ENCODE measurements at places on chromosomes 3 and 15.

DNA sequence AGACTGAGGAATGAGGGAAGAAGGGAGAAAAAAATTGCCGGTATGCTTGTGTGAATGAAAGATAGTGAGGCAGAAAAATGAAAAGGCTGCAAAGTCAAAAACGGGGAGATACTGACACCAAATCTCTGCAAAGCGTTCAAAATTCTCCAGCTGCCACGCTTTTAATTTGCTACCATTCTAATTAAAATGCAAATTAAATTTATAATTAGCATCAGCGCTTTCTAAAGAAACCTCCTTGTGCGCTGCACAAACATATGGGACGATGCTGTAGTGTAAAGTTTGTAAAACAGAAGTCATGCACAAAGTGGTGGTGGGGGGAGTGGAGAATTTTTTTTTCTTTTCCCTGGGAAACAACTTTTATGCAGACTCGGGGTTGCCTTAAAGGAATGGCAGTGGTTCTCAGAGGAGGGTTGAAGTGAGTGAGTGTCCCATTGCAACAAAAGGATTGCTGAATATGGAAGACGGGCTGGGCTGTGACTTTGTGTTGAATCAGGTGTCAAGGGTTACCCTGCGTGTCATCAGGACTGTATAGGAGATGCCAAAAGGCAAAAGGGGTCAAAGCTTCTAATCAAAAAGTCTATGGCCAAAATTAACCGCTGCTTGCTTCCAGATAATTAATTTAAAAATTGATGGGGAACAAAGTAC lies 472.2 kb downstream of the NR2F2 start:
- no peak for DNase-seq

DNA sequence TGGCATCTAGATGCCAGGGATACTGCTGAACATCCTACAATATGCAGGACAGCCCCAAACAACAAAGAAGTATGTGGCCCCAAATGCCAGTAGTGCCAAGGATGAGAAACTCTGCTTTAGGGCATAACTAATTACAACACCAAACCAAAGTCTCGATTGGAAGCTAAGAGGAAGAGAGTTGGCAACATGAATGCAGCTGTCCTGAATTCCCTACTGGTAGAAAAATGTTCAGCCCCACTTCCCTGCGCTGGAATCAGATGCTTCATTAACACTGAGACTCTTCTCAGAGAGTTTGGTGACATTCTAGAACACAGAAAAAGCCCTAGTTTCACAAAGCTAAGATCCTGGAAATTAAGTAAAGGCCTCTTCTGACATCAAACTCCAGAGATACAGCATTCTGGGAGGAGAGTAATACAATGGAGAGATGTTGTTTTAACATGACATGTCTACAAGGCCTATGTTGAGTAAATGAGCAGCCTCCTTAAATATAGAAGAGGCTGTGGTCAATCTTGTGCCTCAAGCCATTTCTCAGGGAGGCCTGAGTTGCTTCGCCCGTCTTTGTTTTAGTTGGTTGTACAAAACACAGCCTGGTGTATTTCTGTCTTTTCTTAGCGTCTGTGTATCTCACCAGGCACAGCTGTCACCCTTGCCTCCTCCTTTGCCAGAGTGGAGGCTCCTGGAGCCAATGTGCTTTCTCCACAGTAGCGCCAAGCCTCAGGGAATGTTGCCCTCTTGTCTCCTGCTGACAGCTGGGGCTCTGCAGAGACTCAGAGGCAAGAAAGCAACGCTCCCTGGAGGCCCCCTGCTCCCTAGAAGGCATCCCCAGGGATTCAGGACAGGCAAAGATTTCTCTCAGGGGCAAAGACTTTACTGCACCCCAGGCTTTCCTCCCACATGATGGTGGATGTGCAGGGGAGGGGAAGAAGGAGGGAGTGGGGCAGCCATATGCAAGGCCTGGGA lies 25.1 kb upstream of the CTNNB1 start:
- no peak for DNase-seq

- no peak for DNase-seq
These were observed 103.1 kb upstream of the PTX3 start for GRCh38 chr3:157333551-157333991.

- no peak for DNase-seq
These were observed 46.5 kb upstream of the PDE8A start for GRCh38 chr15:84934942-84935729.

- DNase-seq = no peak
These were observed 8.3 kb downstream of the RARRES1 start for GRCh38 chr3:158723991-158724390.

GRCh38 chr3:42438758-42439157 lies 28.3 kb upstream of the LYZL4 start:
- no peak for DNase-seq

DNA sequence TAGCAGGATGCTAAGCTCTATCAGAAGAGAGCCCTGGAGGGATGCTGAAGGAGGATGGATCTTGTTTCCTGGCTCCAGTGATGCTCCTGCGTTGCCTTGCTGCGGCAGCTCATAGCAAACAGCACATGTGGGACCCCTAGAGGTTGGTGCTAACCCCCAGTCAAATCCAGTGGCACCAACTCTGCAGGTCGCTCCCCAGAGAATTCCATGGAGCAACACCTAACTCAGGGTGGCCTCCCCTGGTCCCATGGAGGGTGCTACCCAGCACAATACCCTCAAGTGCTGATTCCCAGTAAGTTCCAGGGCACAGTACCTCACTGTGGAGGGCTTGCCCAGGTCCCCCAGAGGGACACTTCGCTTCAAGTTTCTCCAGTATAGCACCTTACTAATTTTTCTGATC lies 231.2 kb downstream of the NEK10 start:
- no peak for DNase-seq

DNA sequence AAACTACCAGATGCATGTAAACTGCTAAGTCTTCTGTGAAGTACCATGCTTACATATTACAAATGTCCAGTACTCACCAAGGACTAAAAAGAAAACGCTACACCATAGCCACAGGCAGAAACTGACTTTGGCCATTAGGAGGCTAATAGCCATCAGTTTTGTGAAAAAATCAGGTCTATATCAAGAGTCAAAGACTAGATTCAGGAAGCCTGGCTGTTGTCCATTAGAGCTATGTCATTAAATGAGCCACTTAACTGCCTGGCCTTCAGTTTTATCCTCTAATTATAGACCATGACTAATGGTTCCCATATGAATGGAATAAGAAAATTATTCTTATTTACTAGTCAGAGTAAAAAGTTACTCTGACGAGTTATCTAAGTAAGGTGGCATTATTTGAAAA lies 144.1 kb downstream of the VPS13C start:
- DNase-seq = no peak

GRCh38 chr3:9669720-9670432 lies 20.6 kb downstream of the MTMR14 start:
- no peak for DNase-seq

- DNase-seq = no peak
These were observed 42.9 kb downstream of the COLQ start for GRCh38 chr3:15478640-15478979.

- DNase-seq = no peak
These were observed 434.8 kb upstream of the DPH6 start for GRCh38 chr15:35980719-35981118.

- no peak for DNase-seq
These were observed 817 bp downstream of the USP3 start for GRCh38 chr15:63504979-63505841.

DNA sequence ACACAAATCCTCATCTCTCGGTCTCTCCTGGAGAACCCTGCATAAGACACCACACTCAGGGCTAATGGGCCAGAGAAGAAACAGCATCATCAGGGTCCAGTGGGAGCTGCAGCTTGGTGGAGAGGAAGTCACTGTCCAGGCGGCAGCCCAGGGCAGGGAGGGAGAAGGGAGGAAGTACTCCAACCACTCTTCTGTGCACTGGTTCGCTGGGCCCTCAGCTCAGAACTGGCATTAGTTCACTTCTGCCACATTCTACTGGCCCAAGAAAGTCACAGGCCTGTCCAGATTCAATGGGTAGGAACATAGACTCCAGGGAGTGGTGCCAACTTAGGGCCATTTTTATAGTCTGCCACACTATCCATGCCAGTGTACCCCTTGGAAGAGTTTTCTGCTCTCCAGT lies 169.0 kb downstream of the ABHD5 start:
- DNase-seq = no peak

DNA sequence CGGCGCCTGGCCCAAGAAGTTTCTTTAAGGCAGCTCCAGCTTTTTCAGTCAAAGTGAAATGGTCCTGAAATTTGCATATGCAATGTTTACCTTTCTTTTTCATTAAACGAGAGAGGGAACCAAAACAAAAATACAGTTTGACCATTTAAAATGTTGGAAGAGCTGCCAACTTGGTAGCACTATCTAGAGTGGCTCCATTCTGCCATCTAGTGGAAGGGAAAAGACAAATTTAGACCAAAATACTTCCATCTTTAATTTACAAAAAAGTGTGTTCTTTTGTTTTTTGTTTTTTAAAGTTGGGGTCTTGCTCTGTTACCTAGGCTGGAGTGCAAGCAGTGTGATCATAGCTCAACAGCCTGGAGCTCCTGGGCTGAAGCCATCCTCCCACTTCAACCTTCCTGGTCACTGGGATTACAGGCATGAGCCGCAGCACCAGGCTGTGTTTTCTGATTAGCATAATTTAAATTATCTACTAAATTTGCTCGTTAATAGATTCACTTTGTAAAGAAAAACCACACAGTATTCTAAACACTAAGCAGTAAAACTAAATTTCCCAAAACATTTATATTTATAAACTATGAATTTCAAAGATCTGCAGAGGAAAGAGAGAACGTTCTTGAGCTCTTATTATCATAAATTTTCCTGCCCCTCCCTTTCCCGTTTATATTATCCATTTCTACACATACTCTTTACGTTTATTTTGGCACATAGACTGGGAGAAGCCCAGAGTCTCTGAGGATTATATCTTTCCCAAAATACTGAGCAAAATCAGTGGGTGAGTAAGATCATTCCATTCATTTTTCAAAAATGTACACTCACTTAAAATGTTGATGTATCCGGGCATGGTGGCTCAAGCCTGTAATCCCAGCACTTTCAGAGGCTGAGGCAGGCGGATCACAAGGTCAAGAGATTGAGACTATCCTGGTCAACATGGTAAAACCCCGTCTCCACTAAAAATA lies 15.4 kb upstream of the RFC4 start:
- DNase-seq = no peak

- DNase-seq = no peak
These were observed 603.6 kb downstream of the PLOD2 start for GRCh38 chr3:145557405-145557804.

- DNase-seq = no peak
These were observed 46.1 kb downstream of the FBLN2 start for GRCh38 chr3:13594991-13595421.

DNA sequence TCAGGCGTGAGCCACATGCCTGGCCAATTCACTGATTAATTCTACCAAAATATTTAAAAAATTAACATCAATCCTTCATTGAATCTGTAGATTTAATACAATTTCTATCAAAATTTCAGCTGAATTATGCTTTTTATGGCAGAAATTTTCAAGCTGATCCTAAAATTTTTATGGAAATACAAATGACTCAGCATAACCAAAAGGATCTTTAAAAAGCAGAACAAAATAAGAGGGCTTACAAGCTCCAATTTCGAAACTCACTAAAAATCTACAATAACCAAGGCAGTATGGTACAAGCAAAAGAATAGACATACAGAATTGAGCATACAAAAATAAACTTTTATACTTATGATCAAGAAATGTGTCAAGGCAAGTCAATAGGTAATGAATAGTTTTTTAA lies 180.4 kb upstream of the CTNNB1 start:
- no peak for DNase-seq

- DNase-seq = no peak
These were observed 324.1 kb upstream of the ICE2 start for GRCh38 chr15:60803059-60803458.

- DNase-seq = no peak
These were observed 43.3 kb downstream of the ZPLD1 start for GRCh38 chr3:102478160-102478559.

DNA sequence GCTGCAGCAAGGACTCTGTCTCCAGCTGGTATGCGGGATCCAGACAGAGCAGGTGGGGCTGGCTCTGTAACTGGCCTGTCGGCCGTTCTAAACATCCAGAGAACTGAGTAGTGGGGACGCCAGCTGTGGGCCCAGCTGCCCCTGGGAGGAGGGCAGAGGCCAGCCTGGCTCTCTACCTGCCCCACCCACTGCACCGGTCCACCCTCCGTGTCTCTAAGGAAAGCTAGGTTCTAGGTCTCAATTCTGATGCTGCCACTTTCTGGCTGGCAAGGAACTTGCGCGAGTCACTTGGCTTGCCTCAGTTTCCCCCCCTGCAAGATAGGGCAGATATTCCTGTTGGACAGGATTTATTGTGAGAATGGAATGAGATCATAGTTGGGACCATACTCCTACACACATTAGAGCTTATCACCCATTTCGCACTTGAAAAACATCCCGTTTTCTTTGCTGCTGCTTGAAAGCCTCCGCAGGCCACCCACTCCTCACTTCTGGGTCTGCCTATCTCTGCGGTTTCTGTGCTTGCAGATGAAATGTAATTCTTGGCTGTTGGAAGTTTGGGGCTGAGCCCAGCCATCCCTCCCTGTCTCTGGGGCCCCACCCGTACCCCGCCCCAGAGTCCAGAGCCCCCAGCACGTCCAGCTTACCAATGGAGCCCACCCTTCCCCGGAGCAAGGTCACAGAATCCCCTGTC lies 65.8 kb downstream of the IQSEC1 start:
- no peak for DNase-seq

- no peak for DNase-seq
These were observed 84.9 kb downstream of the NECTIN3 start for GRCh38 chr3:111156517-111156916.

GRCh38 chr3:152279479-152279878 lies 10.8 kb downstream of the MBNL1 start:
- DNase-seq = no peak

DNA sequence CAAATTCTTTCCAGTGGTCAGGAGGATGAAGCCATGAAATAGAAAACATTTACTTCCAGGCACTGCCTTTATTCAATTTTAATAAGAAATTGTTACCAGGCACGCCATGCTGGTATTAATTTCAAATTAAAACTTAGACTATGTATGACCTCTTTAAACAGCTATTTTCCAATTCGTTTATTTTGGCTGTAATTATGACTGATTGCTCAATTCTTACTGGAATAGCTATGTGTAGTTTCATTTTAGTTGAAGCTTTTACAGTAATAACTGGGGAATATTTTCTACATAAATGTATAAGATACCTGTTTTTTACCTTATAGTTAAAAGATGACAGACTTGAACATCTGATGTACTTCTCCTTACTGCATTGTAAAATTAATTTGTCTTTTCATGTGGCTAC lies 480.0 kb upstream of the GOLIM4 start:
- no peak for DNase-seq

- no peak for DNase-seq
These were observed 1.4 kb downstream of the GPR149 start for GRCh38 chr3:154428286-154429206.

- DNase-seq = no peak
These were observed 401.4 kb downstream of the ROBO1 start for GRCh38 chr3:79366414-79366813.

GRCh38 chr3:182795389-182795782 lies 2.1 kb downstream of the ATP11B start:
- no peak for DNase-seq

DNA sequence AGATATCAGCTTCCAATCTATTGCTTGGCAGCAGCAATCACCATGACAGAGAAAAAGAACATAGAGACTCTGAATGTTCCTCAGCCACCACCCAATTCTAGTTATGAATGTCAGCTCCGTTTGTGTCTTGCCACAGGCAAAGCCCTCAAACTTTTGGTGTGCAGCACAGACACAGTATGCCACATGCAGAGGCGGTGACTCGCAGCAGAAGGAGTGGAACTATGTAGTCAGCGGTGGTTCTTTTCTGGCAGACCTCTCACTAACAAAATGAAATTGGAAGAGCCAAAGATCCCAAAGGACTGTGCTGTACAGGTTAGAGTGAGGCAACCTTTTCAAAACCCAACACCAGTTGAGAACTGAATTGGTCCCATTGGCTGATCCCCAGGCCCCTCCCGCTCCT lies 220.9 kb downstream of the SLC9A9 start:
- no peak for DNase-seq
